ENCODE measurements at places on chromosomes 1 and 21. TPM values are rescaled to one million over a fixed set of nuclear protein-coding genes. Genes with fewer than 3 reads are reported as not detected.

The IFI44L gene
- total RNA-seq = 358 TPM

The LCE2C gene
- not detected for total RNA-seq

The KRTAP13-3 gene
- total RNA-seq = not detected

The CRYAA gene
- total RNA-seq = not detected

The HAPLN2 gene
- total RNA-seq = not detected

The SLAMF6 gene
- total RNA-seq = 25.1 TPM

The SLC9C2 gene
- not detected for total RNA-seq

DNA sequence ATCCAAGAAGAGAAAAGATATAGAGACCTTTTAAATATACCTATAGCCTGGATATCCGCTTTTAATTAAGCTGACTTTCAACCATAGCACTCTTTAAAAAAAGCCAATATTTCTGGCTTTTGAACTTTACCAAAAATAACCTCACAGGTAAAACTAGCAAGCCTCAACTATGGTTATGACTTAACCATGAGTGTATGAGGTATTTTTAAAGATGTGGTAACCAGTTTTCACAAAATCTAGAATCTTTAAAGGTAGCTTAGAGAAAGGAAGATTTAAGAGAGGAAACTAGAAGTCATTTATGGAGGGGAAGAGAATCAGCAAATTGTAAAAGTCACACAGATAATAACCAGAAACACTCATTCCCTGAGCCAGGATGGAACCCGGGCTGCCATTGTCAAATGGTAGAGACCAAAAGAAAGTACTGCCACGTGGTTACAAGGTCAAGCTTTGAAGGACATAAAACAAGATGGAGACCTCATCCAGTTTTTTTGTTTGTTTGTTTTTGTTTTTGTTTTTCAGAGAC, 288.4 kb upstream of the RGS18 start:
- no peak for DNase-seq

GRCh38 chr21:16870103-16870502, 642.7 kb upstream of the CXADR start:
- DNase-seq = no peak

- no peak for DNase-seq
Measured at GRCh38 chr1:104156738-104157137, 407.0 kb downstream of the AMY1C start.

DNA sequence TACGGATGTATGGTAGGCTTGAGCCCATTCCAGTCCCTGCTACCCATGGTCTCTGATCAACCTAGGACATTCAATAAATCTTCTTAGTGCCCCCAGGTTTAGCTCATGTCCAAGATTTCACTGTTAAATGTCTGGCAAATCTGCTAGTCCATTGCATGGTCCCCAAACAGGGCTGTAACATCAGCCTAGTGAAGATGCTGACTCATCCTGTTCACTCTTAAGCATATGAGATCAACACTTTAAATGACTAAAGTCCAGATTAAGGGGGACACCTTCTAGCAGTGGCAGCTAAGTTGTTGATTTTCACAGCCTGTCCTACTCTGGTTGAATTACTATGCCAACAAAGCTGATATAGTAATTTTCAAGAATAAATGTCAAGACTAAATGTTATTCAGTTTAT, 46.5 kb upstream of the NUF2 start:
- no peak for DNase-seq

- no peak for DNase-seq
Measured at GRCh38 chr1:237610157-237610556, 280.6 kb downstream of the ZP4 start.

- DNase-seq = no peak
Measured at GRCh38 chr1:156336242-156336641, 1.9 kb downstream of the CCT3 start.
